NCI-H1436 (cell line): ENCODE measurements at places on chromosomes 6 and 20.

GRCh38 chr6:25237579-25237978, 41.6 kb upstream of the CARMIL1 start:
- no peak for DNase-seq

- DNase-seq = no peak
These were observed 100.0 kb upstream of the FOXP4 start for GRCh38 chr6:41446132-41446531.

GRCh38 chr20:37789408-37789807, 95.6 kb downstream of the CTNNBL1 start:
- DNase-seq = no peak

- DNase-seq = peak; percentile 35
These were observed 18.0 kb upstream of the DEFB129 start for GRCh38 chr20:208942-209566.

- no peak for DNase-seq
These were observed 142.6 kb upstream of the HMGN3 start for GRCh38 chr6:79377047-79377446.

- no peak for DNase-seq
These were observed 60.2 kb downstream of the EZR start for GRCh38 chr6:158758941-158759479.

GRCh38 chr6:124604719-124605118, 357.5 kb upstream of the RNF217 start:
- DNase-seq = no peak

- no peak for DNase-seq
These were observed 44.4 kb downstream of the PRKN start for GRCh38 chr6:162683135-162683534.

GRCh38 chr6:26187981-26188635, 100.9 kb downstream of the HFE start:
- no peak for DNase-seq

DNA sequence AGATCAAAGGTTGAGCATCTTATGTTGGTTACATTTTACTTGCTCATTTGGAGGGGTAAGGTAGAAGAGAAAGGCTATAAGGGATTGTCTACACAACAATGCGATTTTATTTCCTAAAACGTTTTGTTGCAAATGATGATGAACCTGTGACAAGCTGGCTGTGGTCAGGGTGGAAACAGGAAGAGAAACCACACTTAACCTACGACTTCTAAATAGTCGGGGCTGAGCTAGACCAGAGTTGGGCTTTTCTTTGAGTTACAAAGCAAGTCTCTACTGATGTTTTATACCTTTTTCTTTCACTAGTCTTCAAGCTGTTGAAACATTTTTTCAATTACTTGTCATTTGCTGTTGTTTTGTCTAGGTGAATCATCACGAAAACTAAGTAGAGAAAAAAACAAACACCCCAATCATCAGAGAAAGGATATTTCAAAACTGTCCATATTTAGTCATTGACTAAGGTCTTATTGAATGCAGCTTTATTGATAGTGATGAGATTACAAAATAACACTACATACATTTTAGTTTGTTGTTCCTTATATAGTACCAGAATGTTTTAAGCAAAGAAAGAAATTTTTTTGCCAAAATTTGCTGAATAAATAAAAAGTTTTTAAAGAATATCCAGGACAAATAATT, 18.0 kb downstream of the KLHL31 start:
- DNase-seq = no peak

DNA sequence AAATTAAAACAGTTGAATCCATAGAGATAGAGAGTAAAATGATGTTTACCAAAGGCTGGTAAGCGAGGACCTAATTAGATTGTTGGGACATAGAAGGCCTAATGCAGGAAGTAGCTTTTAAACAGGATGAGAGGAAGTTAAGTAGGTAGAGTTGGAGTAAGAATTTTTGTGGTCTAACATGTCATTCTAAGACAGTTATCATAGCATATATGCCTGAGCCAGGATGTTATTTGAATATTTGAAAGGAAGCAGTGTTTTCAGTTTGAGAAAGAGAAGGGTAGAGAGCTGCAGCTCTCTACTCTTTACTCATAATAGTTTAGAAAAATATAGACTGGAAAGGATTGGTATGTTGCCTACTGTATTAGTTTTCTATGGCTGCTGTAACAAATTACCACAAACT, 121.6 kb downstream of the MEI4 start:
- DNase-seq = no peak

- DNase-seq = peak; percentile 40
These were observed 567 bp downstream of the HS3ST5 start for GRCh38 chr6:114342086-114342825.

DNA sequence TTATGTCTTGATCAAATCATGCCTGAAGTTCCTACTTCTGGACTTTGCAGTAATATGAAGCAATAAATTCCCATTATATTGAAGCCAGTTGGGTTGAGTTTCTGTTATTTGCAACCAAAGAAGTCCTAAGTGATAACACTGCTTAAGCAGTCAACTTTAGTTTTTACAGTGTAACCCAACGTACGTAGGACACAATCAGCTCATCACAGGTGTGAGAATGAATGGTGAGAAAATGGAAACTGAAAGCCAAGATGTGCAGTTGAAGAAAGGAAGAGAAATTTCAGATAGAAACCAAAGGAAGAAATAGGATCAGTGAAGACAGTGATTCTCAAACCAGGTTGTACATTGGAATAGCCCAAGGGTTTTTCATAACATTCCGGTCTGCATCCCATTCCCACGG, 211.4 kb upstream of the ZFP64 start:
- DNase-seq = no peak

DNA sequence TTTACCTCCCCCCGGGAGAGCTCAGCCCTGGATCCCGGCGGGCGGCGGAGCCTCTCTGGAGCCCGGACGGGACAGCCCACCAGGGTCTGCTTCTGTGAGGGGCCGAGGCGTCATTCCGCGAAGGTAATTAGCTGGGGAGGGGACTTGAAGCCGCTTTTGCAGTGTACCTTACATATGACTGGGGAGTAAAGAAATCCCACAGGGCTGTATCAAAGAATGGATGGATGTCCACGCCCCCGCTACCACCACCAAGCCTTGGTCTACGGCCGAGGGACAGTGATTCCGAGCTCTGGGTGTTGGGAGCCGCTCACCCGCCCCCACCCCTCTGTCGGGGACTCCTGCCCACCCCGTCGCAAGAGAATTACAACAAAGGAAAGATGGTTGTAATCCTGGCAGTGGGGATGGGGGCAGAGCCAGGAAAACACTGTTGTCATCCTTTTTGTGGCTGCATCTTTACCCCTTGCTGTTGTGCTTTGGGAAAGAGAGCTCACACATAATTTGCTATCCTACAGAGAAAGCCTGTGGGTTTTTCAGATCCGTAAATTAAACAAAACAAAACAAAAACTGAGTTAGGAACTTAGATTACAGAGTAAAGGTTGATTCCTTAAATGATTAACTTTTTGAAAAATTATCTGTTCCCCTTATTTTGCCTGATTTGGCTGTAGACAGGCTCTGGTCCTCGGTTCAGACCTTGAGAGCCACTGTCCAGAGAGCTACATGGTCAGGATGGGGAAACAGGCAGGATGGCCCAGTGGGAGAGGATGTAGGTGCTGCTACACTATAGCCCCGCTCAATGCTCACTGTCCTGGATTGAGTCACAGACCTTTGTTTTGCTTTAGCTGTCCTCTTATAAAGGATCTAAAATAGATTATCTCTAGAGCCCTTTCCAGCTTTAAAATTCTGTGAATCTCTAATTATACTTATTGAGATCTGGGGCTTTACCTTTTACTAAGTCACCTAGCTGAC, 997 bp upstream of the FBXO30 start:
- DNase-seq = peak; percentile 4

DNA sequence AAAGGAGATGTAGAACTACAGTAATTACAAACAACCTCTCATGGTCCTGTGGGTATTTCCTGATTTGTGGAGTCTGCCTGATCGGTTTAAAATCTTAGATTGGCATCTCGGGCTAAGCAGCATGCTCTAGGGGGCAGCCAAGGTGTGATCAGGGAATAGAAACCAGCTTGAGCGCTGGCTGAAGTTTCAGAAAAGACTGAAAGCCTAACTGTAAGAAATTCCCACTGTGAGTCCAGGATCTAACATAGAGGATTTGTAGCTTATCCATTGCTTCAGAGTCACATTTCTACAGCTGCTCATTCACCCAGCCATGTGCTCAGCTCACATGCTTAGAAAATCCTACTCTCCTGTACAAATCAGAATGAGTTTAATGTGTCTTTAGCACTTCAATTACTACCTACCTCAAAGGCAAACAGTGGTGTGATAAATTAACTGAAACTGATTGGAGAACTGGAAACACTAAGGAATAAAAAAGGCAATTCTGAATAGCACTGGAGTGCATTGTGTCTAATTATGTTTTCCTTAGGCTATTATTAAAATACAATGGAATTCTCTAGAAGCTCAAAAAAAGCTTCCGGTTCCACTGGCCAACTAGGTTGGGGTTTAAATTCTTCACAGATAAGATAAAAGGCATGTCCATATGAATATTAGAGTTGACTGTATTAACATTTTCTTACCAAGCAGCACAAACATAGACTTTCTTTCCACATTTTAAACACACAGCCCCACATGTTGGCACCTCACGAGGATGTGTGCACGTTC, 73.8 kb upstream of the MPC1 start:
- DNase-seq = no peak

- DNase-seq = no peak
These were observed 348.9 kb upstream of the KCNQ5 start for GRCh38 chr6:72272958-72273357.

DNA sequence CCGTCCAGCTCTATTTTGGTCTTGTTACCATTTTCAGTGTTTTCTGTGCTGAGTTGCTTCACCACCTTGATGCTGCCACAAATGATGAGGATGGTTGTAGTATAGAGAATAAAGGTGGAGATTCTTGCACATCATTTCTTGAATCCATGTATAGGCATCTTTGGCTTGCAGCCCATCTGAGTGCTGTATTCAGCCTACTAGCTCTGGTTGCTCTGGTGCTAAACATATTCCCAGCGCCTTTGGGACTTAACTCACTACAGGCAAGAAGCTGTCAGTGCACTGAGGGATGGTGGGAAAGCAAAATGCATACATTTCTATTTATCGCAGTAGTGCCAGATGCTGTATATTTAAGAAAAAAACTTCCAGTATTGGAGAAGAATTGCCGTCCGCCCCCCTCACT, 86.0 kb downstream of the CARMIL1 start:
- DNase-seq = no peak

- DNase-seq = no peak
These were observed 43.9 kb upstream of the CLDN20 start for GRCh38 chr6:155219858-155220301.

- peak; percentile 11 for DNase-seq
These were observed 10.2 kb upstream of the CST5 start for GRCh38 chr20:23889775-23890187.

DNA sequence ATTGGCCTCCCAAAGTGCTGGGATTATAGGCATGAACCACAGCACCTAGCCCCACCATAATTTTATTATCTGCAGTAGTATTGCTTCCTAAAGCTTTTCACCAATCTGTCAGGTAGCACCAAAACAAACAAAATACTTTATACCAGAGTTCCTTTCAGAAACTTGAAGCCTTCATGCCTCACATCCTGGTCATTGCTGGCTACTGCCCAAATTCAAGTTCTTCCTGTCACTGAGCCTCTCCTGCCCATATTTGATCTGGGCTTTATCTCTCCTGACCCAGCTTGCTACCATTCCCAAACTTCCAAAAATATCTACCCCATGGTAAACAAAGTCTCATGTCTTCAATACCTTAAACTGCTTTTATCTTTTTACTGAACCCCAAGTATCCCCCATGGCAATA, 34.9 kb upstream of the DST start:
- no peak for DNase-seq

- DNase-seq = peak; percentile 44
These were observed 27.1 kb downstream of the RAB44 start for GRCh38 chr6:36724514-36725390.

- peak; percentile 42 for DNase-seq
These were observed 49.2 kb downstream of the CDKAL1 start for GRCh38 chr6:20583444-20583800.

- no peak for DNase-seq
These were observed 72.2 kb downstream of the ATXN1 start for GRCh38 chr6:16688984-16689636.

DNA sequence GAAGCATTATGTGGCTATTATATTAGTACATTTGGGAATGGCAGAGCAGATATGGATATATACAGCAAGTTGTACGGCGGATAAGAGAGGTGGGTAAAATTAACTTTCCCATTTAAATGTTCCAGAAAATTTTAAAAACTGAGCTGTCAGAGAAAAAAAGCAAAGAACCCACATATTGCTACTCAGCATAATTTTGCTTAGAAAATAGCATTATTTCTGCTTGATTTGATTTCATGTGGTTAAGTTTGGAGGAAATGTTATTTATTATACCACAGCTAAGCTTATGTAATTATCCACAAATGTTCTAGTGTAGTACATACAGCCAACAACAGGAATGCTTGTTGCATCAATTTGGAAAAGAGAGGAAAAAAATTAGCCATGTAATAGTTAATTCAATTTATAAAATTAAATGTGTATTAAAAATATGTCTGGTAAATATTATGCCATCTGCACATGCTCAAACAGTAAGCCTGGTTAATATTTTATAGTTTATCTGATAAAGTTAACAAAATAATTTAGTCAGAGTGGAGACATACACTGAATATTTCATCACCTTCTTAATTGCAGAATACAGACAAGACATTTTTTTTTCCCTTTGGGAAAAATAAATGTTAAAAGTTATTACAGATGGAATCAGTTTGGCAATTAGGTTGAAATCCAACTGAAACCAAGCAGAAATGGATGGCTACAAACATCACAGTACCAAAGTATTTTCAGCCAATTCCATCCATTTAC, 172.1 kb upstream of the ID4 start:
- DNase-seq = no peak

- DNase-seq = no peak
These were observed 16.9 kb downstream of the SRC start for GRCh38 chr20:37362821-37363220.

GRCh38 chr20:12287575-12287974, 369.9 kb downstream of the BTBD3 start:
- no peak for DNase-seq

GRCh38 chr6:130975325-130975724, 87.7 kb downstream of the EPB41L2 start:
- DNase-seq = no peak

DNA sequence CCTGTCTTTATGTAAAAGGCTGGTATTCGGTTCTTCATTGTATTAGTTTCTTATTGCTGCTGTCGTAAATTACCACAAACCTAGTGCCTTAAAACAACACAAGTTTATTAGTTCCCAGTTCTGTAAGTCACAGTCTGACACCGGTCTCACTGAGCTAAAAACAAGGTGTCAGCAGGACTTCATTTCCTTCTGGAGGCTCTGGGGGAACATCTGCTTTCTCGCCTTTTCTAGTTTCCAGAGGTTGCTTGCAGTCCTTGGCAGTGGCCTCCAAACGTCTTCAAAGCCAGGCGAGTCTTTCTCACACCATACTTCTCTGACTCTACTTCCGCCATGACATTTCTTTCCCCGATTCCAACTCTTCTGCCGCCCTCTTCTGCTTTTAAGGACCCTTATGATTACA, 43.0 kb upstream of the ZFAND3 start:
- no peak for DNase-seq
